Brain pericyte (primary cell): ENCODE measurements at places on chromosomes 7 and 10.

- no peak for DNase-seq
Observed at GRCh38 chr7:93717217-93717900, 142.8 kb upstream of the CALCR start.

GRCh38 chr10:133336577-133337369 is at the start of gene CALY:
Gene CALY (minus strand): TSS chr10:133336896. CDS start chr10:133328989, 7,907 bp downstream.
- no peak for DNase-seq

DNA sequence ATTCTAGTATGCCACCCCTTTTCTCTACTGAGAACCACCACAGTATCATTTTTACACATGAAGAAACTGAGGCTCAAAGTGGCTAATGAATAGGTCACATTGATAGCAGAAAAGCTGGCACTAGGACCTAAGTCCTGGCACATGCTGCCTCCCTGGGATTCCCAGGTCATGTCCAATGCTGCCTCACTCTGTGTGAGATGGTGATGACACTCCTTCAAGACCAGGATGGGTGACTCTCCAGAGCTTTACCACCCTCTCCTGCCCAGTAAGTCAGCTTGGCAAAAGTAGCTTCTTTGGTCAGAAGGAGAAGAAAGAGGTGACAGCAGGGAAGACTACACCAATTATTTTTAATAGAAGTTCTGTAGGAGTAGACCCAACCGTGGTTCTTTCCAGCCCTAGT is 13.3 kb upstream of the AKR1B10 start:
- DNase-seq, result no peak

- no peak for DNase-seq
Observed at GRCh38 chr7:122689346-122690109, 9.4 kb downstream of the RNF133 start.

GRCh38 chr7:129644634-129645230 is 33.2 kb downstream of the NRF1 start:
- no peak for DNase-seq

DNA sequence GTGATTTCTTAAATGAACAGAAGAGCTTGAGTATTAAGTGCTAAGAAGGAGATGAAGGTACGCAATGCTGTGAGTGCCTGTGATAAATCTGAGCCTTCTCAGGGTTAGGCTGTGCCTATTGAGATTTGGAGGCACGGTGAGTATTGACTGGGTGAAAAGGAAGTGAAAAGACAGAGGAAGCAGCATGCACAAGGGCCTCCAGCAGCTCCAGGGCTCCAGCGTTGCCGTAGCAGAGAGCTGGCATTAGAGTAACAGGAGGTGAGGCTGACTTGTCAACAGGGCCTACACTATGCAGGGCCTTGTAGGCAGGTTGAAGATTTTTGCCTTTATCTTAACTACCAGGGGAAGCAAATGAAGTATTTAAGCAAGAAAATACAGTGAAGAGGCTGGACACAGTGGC is 54.1 kb upstream of the PDCD4 start:
- no peak for DNase-seq
